Glomerular endothelial cell (primary cell): ENCODE measurements at places on chromosomes 1 and 21.

GRCh38 chr1:24884751-24885150, 45.3 kb downstream of the RUNX3 start:
- no peak for DNase-seq

DNA sequence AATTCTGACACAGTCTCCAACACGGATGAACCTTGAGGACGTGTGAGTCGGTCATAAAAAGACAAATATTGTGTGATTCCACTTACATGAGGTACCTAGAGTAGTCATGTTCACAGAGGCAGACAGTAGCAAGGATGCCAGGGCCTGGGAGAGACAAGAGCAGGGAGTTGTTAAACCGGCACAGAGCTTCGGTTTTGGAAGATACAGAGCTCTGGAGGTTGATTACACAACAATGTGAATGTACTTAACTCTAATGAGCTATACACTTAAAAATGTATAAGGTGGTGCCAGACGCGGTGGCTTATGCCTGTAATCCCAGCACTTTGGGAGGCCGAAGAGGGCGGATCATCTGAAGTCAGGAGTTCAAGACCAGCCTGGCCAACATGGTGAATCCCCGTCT, 37.8 kb upstream of the NEK2 start:
- DNase-seq: no peak

DNA sequence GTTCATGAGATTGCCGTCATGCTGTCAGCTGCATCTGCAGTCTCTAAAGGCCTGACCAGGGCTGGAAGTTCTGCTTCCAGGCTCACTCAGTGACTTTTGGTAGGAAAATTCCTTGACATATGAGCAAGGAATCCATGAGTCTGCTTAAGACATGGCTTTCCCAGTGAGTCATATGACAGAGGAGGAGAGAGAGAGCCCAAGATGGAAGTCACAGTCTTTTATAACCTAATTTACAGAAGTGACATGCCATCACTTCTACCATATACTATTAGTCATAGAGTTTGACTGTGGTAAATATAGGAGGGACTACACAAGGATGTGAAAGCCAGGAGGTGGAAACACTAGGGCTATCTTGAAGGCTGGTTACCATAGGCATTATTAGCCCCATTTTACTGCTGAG, 115.2 kb downstream of the ROR1 start:
- no peak for DNase-seq

- no peak for DNase-seq
Observed at GRCh38 chr1:112141301-112141700, 151.8 kb upstream of the KCND3 start.

- DNase-seq: no peak
Observed at GRCh38 chr1:79895573-79895972, 889.0 kb upstream of the ADGRL4 start.

DNA sequence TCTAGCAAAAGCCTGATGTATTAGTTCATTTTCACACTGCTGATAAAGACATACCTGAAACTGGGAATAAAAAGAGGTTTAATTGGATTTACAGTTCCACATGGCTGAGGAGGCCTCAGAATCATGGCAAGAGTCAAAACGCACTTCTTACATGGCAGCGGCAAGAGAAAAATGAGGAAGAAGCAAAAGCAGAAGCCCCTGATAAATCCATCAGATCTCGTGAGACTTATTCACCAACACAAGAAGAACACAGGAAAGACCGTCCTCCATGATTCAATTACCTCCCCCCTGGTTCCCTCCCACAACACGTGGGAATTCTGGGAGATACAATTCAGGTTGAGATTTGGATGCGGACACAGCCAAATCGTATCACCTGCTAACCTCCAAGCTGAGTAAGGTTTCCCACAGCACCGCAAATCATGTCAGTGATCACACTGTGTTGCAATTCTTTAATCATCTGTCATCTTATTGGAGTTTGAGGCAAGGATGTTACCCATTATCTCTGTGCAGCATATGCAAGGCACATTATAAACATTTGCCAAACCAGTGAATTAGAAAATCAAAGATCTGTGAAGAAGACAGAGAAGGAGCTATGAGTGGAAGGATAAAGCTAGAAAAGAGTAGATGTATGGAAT, 128.5 kb downstream of the ZNF281 start:
- no peak for DNase-seq

- DNase-seq: no peak
Observed at GRCh38 chr1:201258763-201259230, 24.5 kb upstream of the PKP1 start.

GRCh38 chr1:61078618-61079295, 3.6 kb upstream of the NFIA start:
- no peak for DNase-seq

GRCh38 chr1:1554550-1554925, 14.1 kb upstream of the TMEM240 start:
- no peak for DNase-seq

DNA sequence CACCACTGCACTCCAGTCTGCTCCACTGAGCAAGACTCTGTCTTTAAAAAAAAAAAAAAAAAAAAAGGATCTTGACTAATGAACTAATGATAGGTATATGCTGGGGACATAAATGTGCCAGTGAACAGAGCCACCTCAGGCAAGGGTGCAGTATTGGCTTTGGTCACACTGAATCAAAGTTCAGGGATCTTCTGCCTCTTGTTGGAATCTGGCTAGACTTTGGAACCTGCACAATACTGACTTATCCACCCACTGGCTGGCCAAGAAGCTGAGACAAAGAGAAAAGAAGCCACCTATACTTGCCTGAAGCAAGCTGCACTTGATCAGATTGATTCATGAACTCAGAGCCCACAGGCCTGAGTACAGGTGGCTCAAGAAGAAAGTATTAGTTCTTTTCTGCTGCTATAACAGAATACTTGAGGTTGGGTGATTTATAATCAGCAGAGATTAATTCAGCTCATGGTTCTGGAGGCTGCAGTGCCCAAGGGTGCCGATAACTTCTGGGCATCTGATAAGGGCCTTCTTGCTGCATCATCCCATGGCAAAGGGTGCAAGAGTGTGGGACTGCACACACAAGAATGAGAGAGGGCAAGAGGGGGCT, 172.0 kb downstream of the FGGY start:
- DNase-seq: no peak

DNA sequence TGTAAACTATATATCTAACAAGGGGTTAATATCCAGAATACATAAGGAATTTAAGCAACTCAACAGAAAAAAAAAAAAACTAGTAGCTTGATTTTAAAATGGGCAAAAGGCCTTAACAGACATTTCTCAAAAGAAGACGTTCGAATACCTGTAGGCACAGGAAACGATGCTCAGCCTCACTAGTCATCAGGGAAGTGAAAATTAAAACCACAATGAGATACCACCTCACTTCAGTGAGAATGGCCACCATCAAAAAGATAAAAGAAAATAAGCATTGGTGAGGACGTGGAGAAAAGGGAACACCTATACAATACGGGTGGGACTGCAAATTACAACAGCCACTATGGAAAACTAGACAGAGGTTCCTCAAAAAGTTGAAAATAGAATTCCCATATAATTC, 37.3 kb downstream of the NPHP4 start:
- no peak for DNase-seq

DNA sequence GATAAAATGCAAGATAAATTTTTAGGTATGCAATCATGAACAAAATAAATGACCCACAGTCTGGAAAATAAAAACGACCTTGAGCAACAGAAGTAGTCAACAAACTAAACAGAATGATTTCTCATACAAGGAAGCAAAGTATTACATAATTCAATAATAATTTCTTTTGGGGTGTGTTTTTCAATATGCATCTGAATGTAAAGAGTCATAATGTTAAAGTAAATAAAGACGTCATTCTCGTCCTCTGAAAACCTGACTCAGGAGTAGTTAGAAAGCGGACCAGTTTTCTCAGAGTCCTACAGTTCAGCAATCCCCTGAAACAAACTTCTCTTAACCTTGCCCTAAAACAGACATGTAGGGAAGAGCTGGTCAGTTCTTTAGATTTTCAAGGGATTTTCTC, 18.6 kb downstream of the CDC42BPA start:
- no peak for DNase-seq

GRCh38 chr1:221900678-221901077, 158.8 kb upstream of the DUSP10 start:
- DNase-seq: no peak

- DNase-seq: no peak
Observed at GRCh38 chr1:207830788-207831187, 78.9 kb downstream of the CD46 start.

- DNase-seq: no peak
Observed at GRCh38 chr21:35672313-35672712, 388.0 kb downstream of the SETD4 start.

GRCh38 chr1:157856538-157856937, 14.9 kb upstream of the CD5L start:
- no peak for DNase-seq

- DNase-seq: no peak
Observed at GRCh38 chr1:76769911-76770310, 97.4 kb upstream of the ST6GALNAC5 start.

DNA sequence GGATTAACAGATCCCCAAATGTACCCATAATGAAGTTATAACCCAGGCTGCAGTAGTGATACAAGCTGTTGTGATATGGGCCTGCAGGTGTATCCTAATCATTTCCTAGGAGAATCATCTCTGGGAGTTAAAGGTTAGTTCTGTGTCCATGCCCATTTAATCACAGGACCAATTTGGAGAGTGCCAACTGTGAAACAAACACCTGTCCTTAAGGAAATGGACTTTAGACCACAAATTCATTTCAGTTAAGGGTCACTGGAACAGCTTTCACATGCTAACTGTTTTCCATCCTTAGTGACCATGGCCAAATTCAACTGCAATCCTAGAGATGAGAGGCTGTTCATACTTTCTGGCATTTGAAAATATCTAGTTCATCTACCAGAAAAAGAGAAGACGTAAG, 160.9 kb downstream of the GPATCH2 start:
- DNase-seq: no peak

DNA sequence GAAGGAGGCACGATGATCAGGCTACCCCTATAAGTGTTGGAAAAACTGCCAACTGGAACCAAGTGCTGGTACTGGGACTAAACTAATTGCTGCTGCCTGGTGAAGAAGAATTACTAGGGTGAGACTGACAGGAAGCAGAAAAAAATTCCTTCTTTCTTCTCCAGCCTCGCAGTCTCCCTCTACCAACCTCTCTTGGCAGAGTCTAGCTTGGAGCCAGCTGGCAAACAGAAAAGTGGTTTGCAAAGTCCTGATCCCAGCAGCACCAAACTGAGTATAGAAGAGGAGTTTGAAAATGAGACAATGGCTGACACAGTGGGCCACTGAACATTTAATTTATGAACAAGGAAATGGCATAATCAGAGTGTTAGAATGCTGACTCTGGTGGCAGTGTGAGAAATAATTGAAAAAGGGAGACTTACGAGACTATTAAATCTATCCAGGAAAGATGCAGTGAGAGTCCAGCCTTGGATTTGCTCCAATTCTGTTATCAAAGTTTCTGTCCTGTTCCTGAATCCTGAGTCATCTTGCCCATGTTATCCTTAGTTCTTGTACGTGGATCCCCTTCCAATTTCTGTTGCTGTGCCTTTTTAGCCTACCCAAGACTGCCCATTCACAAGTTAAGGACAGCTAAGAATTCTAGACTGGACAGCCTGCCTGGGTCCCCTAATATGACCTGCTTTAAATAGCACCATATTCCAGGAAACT, 23.7 kb upstream of the DISP1 start:
- DNase-seq: no peak
